Germinal center (tissue), 1 donor: ENCODE measurements at places on chromosomes 2 and 18.

GRCh38 chr2:35462226-35462998 lies 893.2 kb upstream of the CRIM1 start:
- DNase-seq, result no peak

DNA sequence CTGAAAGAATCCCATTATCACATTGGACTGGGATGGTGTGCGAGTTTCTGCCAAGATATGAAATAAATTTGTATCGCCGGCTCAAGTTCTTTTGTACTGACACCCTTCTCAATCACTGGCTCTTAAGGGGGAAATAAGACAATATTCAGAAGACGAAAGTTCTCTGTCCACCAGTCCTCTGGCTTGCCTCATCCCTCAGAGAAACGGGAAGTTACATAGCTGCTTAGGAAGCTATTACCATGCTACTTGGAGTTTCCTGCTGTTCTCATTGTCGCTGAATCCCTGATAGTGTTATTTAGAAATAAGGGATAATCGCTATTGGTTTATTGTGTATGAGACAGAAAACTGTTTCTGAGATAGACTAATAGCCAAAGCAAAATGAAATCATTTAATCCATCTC lies 205.0 kb upstream of the ZNF521 start:
- no peak for DNase-seq

DNA sequence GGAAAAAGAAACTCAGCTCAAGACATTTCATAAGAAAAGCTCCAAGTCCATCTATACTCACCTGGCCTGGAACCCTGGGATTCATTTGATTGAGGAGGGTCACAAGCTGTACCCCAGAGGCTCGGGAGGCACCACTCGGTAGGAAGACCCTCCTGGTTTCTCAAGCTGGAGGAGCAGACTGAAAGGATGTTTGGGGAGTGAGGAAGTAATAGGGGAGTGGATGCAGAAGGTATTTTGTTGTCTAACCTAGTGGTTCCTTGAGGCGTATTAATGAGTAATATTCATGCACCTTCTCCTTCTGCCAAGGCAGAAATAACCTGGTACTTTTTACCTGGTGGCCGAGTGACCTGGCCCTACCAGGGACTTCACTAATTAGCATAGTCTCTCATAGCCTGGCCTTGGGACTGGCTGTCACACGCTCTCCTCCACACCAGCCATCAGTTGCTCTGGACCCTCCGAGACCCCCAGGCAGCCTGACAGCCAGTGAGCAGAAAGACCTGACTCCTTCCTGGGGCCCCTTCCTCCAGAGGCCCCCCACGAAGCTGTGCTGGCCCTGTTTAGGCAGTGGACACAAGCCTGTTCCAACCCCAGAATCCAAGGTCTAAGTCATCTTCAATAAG lies 161.4 kb downstream of the BCL2 start:
- no peak for DNase-seq

DNA sequence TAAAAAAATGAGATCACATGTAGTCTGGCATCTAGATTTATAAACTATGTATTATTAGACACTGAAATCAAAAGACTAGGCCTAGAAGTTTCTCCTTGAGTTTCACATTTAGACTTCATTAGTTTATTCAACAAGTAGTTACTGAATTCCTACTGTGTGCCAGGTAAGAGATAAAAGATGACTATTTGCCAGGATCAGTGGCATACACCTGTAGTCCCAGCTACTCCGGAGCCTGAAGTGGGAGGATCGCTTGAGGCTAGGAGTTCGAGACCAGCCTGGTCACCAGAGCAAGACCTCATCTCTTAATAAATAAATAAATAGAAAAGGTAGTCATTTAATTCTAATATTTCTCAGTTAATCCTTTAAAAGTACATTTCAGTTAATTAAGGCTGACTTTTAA lies 2.1 kb downstream of the FAM98A start:
- no peak for DNase-seq

- no peak for DNase-seq
Measured at GRCh38 chr18:45566025-45566740, 49.1 kb upstream of the SLC14A2 start.

- DNase-seq, result no peak
Measured at GRCh38 chr2:138227195-138227594, 262.9 kb downstream of the HNMT start.

GRCh38 chr2:194465641-194466040 lies 1191.4 kb upstream of the SLC39A10 start:
- DNase-seq, result no peak

DNA sequence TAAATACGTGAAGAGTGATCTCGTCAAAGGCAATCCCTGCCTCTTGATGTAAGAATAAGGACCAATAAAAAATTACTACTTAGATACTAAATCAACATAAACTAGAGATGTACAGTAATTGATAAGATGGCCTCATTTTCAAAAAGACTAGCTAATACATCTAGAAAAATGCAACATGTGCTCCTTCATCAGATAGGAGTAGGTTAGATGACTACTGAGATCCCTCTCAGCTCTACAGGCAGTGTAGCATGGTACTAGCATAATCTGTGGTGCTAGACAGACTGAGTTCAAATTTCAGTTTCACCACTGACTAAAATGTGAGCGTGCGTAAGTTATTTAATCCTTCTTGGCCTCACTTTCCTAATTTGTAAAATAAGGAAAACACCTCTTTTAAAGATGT lies 82.6 kb upstream of the FRZB start:
- no peak for DNase-seq

GRCh38 chr18:57134618-57135135 lies 12.2 kb upstream of the BOD1L2 start:
- DNase-seq, result no peak

DNA sequence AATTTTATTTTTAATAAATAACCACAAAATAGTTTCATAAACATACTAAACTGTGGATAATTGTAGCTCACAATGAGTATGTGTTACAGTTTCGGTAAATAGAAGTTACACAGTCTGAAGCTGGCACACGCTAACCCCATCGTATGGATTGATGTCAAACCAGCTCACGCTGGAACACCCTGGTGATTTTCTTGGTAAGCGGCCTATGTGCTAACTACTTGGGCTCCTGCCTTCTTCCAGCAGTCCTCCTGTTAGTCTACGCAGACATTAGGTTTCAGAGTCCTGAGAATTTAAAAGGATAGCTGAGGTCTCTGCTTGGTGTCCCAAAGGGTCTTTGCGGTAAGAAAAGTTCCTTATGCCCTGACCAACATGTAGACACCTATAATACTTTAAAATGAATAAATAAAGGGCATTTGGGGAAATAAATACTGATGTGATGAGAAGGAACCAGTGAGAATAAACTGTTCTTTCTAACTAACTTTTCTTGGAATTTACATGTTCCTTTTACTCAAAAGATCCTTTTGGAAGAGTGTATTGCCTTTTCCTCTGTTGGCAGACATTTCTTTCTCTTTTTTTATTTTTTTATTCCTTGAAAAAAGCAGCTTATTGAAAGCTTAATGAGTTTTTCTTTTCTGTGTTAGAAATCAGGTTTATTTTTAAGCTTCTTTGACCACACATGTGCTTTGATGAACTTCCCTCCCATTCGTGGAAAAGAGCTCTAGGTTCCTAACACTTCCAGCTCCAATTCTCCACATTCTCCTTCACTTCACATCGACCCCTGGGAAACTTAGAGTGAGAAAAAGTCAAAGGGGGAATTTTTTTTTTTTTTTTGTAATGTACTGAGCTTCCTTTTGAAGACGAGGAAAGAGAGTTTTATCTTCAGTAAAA lies 322.2 kb downstream of the IRS1 start:
- no peak for DNase-seq

DNA sequence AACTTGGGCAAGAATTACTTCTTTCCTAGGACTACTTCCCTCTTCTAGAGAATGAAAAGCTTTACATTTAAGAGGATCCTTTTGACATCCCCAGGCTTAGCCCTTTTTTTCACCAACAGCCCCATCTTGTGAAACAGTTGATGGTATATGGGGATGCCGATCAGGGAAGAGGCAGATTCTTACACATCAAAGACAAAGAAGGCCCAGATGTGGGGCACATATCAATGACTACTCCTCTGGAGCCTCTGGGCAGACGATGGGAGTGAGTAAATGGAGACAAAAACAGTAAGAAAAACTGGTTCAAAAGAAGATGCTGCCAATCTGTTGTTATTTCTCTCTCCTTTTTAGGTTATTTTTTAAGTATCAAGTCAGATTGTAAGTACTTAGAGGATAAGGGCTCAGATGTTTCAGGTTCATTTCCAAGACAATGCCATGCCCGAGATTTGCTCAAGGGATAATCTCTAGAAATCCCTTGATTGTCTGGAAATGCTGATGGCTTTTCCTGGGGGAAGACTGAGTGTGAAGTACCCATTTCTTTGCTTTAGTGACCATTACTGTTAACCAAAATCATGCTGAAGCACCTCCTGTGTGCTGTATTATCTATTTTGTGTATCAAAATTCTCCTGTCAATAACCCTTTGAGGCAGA lies 117.5 kb downstream of the EPHA4 start:
- DNase-seq, result no peak

GRCh38 chr18:79260023-79260422 lies 135.7 kb upstream of the NFATC1 start:
- no peak for DNase-seq

- no peak for DNase-seq
Measured at GRCh38 chr2:120541972-120542670, 193.5 kb upstream of the GLI2 start.

DNA sequence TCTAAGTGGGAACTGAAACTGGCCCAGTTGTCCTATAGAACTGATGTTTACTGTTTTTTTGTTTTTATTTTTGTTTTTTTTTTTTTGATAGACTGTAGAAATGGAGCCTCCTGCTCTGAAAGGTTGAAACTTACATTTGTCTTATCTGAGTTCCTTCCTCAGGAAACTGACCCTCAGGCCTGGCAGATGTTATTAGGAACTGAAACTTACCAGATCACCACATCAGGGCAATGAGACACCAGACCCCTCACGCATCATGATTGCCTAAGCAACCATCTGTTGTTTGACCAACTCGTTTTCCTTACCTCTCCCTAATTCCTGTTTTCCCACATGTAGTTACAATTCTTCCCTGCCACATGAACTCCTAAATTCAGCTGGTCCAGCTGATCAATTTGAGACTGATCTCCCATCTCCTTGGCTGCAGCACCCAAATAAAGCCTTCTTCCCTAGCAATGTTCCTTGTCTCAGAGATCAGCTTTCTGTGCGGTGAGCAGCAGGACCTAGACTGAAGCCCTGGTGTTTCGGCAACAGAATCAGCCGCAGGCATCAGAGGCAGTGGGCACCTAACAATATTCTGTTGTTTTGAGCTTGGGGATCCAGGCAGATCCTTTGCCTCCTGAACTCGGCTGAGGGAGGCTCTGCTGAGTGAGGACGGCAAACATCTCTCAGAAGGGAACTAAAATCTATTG lies 96.8 kb downstream of the MSH2 start:
- DNase-seq, result no peak
